Foreskin keratinocyte (primary cell): ENCODE measurements at places on chromosomes 6 and 20. TPM values are rescaled to one million over a fixed set of nuclear protein-coding genes. Genes with fewer than 3 reads are reported as not detected.

GRCh38 chr20:38935285-38935684 lies 9.1 kb downstream of the FAM83D start:
- DNase-seq: no peak

DNA sequence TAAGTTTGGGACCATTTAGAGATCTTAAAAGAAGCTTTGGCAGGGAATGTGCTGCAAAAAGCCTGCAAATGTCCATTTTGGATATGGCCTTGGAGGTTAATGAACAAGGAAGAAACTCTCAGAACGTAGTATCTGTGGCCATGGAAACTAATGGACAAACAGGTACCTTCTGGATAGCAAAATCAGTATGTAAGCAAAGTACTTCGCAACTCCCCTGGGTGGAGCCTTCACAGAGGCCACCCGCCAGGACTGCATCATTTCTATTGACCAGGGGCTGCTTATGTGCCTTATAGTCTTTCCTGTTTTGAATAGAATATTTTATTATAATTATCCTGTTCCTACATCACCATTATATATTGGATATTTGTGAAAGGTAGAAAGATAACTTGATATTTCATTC lies 510.8 kb upstream of the SYNCRIP start:
- DNase-seq: no peak

- DNase-seq: no peak
These were observed 7.2 kb upstream of the NELFCD start for GRCh38 chr20:58973866-58974265.

The PRL gene
- not detected in 2 replicates for total RNA-seq

The TLDC2 gene
- total RNA-seq: 0.10 TPM in 1 of 2 replicates, not detected in the other

The PARD6B gene
- 4.3 and 5.2 TPM in 2 replicates for total RNA-seq

GRCh38 chr6:31476515-31477139 lies 21.3 kb upstream of the MICB start:
- DNase-seq: no peak

DNA sequence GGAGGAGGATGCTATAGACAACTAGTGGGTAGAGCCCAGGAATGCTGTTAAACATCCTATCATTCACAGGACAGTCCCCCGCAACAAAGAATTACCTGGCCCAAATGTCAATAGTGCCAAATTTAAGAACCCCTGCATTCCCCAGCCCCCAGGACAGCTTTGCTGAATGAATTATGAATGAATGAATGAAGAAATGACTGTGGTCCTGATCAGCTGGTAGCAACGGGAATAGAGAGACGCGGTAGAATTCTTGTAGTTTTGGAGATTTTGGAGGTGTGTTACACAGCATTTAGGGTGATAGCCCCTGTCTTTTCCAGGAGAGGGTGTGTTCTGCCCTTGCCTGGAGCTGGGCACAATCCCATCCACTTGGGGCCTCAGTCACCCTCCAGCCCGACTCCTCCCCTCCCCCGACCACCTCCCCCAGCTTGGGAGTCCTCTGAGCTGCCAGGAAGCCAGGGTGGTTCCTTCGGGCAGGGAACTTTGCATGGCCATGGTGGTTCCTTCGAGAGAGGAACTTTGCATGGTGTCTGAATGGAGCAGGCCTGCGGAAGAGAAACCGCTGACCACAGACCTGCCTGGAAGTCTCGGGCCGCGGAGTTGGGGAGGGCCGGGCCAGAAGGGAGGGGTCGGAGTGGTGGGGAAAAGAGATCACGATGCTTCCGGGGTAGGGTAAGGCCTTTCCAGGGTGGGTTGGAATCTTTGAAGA lies 1.0 kb upstream of the HCK start:
- DNase-seq: no peak

DNA sequence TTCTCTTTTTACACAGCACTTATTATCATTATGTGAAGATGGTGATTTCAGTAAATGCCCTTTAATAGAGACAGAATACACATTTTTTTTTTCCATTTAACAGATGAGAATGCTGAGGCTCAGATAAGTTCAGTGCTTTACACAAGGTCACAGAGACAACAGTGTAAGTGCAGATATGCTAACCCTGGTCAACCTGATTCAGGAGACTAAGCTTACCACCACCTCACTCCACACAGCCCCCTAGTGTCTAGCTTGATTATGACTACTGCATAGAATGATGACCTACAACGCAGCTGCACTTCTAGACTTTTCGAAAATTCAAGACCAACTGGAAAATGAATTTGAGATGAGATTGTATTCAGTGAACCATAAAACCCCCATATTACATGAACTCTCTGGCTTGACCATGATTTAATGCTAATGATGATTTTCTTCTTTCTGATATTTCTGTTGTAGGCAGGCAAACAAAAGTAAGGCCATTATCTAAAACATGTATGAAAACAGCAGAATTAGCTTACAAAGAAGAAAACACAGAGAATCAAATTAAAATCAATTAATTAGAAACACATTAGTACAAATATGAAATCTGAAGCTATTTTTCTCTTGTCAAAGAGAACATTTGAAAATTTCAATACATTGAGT lies 212.1 kb upstream of the PHACTR1 start:
- DNase-seq: no peak

- DNase-seq: no peak
These were observed 50.0 kb downstream of the ADAT2 start for GRCh38 chr6:143400258-143401067.

GRCh38 chr6:75143191-75143590 lies 62.7 kb downstream of the COL12A1 start:
- DNase-seq: no peak

DNA sequence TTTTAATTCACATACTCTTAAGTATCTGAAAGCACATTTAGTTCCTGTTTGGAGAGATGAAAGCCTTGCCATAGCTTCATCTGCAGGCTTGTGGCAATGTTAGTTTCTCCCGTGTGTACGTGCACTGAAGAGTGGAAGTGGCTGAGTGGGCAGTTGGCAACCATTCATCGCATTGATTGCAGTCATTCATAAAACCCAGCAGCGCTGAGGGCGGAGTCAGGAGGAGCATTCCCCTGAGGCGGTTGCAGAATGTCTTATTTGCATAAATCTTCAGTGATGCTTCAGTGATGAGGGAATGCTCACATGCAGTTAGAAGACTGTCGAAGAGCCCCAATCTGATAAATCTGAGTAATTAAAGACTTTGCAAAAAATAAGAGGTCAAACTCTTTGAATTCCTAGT lies 79.1 kb downstream of the RIMS1 start:
- no peak for DNase-seq

DNA sequence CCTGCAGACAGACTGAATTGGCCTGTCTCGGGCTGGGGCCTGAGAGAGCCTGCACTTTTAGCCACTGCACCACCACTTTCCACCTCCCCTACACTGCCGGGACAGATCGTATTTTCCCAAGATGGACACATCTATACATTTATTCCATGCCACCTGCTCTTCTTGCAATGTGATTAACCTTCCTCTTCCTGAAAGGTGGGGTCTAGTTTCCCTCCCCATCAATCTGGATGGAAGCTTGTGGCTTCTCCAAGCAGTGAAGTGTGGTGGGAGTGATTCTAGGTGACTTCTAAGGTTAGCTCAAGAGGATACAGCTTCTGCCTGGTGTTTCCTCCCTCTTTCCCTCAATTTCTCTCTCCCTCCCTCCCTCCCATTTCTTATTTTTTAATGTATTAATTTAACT lies 150.3 kb upstream of the PROKR2 start:
- DNase-seq: no peak

DNA sequence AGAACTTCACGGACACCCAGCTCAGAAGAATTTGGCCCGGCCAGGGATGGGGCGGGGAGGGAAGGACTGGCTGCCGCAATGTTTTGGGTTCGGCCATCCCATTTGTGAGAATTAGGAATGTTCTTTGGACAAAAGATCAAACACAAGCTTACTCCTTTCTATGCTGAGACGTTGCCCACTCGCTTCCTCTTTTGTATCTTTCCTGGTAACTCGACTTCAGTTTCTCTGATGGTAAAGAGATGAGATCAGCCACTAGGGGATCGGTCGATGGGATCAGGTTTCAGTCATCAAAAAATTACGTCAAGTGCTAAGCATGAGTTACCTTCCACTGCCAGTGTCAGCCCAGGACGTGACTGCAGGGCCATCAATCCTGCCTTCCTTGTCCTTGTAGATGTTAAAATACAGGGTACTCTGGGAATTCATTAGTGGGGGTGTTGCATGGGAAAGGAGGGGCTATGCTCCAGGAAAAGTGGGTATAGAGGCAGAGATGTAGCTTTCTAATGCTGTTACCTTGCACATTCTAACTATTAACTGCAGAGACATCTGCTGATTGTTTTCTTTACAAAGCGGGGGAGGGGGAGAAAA lies 190.2 kb downstream of the TSHZ2 start:
- DNase-seq: peak; percentile 72

The MYH7B gene
- total RNA-seq: 0.10 and 0.11 TPM in 2 replicates

GRCh38 chr20:62528983-62529891 lies 53.4 kb upstream of the GATA5 start:
- no peak for DNase-seq

The LST1 gene
- total RNA-seq: 0.34 TPM in 1 of 2 replicates, not detected in the other

The KCNG1 gene
- total RNA-seq: 12.8 and 28.2 TPM in 2 replicates

The RAET1G gene
- total RNA-seq: 1.0 and 1.2 TPM in 2 replicates

DNA sequence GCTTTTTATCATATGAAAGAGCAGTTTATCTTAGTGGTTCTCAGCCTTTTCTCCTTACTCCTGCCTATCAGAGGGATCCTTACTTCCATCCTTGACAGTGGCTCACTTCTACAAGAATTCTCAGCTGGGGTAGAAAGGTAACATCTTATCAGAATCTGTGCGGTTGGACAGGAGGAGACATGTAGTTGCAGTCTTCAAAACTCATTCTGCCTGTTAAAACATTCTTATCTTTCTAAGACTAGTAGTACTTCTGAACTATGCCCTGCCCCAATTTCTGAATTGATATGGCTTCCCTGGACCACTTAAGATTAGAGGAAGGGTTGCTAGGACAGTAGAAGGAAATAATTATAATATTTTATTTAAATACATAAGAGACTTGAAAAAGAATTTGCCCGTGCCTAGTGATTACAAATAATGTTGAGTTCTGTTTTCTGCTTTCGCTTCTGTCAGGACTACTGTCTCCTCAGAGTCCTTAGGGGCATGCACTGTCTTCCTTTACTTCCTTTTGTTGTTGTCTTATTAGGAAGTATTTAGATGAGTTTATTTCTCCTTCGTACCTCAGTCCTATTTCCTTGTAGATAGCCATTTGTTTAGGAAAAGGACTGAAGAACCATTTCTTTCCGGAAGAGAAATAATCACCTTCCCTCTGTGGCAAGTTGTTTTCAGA lies 24.9 kb downstream of the BLTP3A start:
- no peak for DNase-seq

GRCh38 chr6:121436960-121437850 lies 1.8 kb downstream of the GJA1 start:
- peak; percentile 33 for DNase-seq

GRCh38 chr6:108714101-108714765 lies 134.0 kb upstream of the ARMC2 start:
- no peak for DNase-seq

The NCR2 gene
- not detected in 2 replicates for total RNA-seq

DNA sequence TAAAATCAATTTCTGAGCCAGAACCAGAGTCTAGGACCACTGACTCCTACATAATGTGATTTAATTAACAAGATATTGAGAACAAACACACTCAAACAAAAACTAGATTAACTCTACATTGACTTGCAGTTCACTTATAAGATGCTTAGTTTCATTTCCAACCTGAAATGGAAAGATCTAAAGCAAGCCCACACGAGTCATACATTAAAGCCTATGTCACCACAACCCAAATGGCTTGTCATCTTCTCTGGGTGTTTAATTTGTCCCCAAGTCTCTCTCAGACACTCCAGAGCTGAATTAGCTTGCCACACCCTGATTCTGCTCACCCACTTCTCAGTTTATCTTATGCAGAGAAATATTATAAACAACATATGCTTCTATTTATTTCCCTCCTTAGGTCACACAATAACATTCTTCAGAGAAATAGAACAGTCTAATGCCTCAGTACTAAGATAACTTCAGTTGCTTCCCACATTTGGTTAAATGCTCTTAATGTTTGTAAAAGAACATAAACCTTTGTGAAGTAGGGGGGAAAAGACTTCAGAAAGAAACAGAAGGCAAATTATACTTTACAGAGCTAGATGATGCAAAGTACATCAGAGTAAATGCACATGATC lies 8.8 kb upstream of the FBXO30 start:
- no peak for DNase-seq

DNA sequence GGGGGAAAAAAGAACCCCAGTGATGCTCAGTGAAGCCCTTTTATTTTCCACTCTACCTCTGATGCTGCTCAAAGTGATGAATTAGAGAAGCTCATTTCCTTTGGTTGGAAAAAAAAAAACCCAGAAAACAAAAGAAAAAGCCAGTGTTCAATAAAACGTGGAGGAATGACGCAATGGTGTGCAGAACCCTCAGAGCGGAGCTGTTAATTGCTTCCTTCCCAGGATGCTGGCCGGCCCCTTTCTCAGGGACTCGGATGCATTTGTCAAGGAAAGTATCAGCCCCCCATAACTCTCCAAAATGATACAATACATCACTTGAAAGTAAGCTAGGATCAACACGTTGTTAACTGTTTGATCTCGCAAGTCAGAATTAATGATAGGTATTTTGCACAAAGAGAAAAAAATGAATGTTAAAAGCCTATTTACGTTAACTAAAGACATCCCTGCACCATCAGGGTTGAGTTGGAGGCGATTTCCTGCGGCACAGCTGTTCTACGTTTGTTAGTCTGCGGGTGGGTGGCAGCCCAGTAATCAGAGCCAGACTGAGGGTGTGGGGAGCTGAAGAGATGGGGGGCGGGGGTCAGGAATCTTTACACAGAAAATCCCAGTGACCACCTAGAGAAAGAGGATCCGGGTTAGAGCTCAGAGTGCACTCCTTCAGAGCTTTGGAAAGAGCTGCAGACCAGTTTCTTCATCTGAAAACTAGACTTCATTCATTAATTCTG lies 132.4 kb downstream of the BMP7 start:
- DNase-seq: no peak

DNA sequence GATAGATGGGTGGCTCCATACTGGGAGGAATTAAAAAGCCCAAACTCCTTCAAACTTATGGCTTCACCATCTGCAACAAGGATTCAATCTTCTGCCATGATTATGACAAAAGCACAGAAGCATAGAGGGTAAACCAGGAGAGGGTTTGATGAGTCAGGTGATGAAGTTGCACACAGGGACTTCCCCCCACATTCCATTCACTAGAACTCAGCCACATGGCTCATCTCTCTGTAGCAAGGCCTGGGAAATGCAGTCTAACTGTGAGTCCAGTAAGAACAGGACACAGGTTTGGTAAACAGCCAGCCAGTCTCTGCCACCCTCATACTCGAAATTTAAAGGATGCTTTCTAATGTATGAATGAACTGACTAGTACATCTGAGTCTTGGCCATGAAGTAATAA lies 142.9 kb downstream of the HIVEP2 start:
- peak; percentile 96 for DNase-seq

GRCh38 chr6:63732336-63732735 lies 96.7 kb downstream of the PHF3 start:
- DNase-seq: peak; percentile 44

The CLPSL1 gene
- total RNA-seq: not detected in 2 replicates

The LY6G6F gene
- not detected in 2 replicates for total RNA-seq

DNA sequence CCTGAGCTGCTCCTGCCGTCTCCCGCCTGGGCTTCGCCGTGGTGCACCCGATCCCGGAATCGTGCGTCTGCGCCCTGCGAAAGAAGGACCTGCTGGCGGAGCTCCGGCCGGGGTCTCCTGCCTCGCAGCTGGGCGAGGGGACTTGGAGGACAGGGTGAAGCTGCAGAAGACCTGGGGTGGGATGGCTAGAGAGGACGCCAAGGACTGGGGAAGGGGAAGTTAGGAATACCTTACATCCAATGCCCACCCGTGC lies 150.2 kb downstream of the PRL start:
- no peak for DNase-seq
